SK-N-DZ (cell line): ENCODE measurements at places on chromosomes 12 and 14.

- no peak for DNase-seq
These were observed 234.0 kb downstream of the SYT1 start for GRCh38 chr12:79098530-79098929.

- DNase-seq: peak; percentile 50
These were observed 1.0 kb upstream of the SINHCAF start for GRCh38 chr12:31326736-31327659.

- DNase-seq: peak; percentile 61
These were observed 19.3 kb upstream of the MMP17 start for GRCh38 chr12:131808744-131809371.

- DNase-seq: no peak
These were observed 7.4 kb downstream of the LRP1 start for GRCh38 chr12:57135527-57136326.

DNA sequence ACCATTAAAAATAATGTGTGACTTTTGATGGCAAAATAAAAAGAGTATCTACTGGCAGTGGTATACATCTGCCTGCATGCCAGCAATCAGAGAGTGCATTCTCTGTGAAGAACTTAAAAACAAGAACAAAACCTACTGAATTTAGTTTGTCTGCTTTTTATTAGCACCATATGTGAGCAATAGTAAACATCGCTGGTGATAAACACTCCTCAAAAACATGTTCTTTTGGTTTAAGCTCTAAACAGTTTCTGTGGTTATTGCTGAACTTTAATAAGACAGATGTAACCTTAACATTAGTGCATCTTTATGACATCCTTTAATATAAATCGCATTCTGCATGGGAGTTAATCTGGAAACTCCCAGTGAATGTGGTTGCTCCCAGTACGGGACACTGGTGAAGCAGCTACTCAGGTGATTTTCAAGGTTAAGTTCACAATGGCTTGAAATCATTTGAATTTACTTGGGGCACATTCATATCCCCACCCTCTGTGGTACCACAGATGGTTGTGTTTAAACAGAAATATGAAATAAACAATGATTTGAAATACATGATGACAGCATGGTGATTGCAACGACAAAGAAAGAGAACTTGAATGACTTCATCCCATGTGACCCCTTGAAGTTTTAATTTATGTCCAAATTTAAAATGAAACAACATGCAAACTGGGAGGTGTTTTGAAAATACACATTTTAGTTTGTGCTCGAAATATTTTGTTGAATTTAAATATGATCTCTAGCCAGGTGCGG, 285.9 kb downstream of the FOXN3 start:
- no peak for DNase-seq

DNA sequence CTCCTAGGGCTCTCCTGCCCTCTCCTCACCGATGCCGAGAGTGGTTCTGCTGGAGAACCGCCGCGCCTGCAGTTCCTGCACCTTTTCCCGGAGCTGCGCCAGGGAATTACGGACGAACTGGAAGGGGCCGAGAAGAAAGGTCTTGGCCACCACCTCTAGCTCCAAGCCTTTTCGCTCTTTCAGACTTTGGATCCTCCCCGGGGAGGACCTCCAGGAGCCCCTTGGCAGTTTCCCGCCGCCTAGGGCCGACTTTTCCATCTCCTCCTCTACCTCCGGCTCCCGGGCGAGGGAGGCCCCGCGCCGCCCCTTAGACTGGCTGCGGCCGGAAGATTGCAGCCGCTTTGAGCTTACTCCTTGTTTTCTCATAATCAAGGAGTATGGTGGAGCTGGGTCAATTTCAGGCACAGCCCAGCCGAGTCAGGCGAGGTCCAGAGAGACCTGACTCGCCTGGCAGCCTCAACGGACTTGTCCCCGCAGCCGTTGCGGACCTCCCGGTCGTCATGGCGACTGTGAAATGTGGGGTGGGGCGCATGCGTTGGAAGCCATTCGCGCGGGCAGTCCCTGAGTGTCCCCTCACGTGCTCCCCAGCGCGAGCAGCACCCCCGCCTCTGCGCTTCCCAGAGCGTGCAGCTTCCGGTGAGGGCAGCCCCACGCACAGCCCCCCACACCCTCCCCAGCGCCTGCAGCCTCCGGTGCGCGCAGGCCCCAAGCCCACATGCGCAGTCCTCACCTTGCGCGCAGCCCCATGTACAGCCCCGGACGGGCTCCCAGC, at the start of gene DPY19L2:
Gene DPY19L2, minus strand, starts transcription at position 466 of the 772 bp plus-strand sequence. Its CDS starts 100 bp downstream, at position 366.
- peak; percentile 81 for DNase-seq

- no peak for DNase-seq
These were observed 55.8 kb upstream of the OR6J1 start for GRCh38 chr14:22699801-22700564.

- no peak for DNase-seq
These were observed 71.5 kb upstream of the ZFP36L1 start for GRCh38 chr14:68864361-68864750.

DNA sequence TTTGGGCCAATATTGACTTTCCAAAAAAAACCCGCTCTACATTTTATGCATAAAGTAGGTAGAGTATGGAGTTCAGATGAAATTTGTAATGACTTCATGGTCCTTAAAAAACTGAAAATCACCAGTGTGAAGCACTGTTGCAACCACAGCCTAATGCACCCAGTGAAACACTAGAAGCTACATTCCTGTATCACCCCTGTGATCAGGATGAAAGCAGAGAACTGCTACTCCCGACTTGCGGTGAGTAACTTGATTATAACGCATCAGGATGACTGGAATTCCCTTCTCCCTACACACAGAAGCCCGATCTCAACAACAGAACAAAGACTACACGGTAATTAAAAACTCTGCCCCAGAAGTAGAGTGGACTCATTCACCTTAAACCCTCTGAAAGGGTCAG, 33.8 kb downstream of the SPTB start:
- peak; percentile 49 for DNase-seq

GRCh38 chr14:68592948-68593556, 199.8 kb downstream of the ZFP36L1 start:
- DNase-seq: no peak

DNA sequence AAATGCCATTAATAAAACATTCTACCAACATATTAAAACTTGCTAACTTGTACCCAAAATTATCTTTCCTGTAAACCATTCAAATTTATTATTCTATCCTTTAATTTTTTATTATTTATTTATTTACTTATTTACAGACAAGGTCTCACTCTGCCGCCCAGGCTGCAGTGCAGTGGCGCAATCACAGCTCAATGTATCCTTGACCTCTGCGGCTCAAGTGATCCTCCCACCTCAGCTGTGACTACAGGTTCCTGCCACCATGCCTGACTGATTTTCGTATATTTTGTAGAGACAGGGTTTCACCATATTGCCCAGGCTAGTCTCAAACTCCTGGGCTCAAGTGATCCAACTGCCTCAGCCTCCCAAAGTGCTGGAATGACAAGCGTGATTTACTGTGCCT, 20.4 kb upstream of the LIN7A start:
- no peak for DNase-seq

DNA sequence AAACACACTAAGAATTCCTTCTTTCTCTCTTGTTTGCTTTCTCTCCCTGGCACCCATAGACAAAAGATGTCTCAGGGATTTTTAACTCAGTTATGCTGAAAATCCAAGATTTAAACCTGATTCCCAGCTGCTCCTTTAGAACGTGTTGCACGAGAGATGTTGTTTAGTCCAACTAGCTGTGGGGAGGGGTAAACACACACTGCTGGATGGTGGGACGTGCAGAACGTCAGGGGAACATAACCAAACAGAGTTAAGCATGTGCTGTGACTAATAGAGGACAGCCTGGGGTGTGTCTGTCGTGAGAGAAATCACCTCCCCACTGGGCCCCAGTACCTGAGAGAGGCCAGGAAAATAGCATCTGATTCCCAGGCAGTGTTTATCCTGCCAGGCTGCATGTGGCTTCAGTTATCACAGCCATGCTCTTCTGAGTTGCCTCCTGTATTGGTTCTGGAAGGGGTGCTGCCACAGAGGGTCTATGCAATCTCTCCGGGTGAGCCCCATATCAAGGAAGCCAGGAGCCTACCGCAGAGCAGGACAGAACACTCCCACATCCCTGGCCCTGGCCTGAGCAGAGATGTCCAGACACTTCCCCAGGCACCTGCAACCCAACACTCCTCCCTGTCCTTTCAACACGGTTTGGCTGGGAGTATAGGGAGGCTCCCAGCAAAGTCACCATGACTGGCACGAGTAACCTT, 112.7 kb upstream of the EGLN3 start:
- DNase-seq: no peak

GRCh38 chr12:112777387-112778310, 13.9 kb upstream of the RPH3A start:
- DNase-seq: no peak

- no peak for DNase-seq
These were observed 131.3 kb downstream of the KTN1 start for GRCh38 chr14:55711175-55711811.

- DNase-seq: no peak
These were observed 989 bp upstream of the DRAM1 start for GRCh38 chr12:101876322-101876860.

GRCh38 chr14:103191844-103192243, 68.6 kb downstream of the TNFAIP2 start:
- DNase-seq: no peak

GRCh38 chr14:80560800-80561657, 349.7 kb upstream of the DIO2 start:
- DNase-seq: no peak

DNA sequence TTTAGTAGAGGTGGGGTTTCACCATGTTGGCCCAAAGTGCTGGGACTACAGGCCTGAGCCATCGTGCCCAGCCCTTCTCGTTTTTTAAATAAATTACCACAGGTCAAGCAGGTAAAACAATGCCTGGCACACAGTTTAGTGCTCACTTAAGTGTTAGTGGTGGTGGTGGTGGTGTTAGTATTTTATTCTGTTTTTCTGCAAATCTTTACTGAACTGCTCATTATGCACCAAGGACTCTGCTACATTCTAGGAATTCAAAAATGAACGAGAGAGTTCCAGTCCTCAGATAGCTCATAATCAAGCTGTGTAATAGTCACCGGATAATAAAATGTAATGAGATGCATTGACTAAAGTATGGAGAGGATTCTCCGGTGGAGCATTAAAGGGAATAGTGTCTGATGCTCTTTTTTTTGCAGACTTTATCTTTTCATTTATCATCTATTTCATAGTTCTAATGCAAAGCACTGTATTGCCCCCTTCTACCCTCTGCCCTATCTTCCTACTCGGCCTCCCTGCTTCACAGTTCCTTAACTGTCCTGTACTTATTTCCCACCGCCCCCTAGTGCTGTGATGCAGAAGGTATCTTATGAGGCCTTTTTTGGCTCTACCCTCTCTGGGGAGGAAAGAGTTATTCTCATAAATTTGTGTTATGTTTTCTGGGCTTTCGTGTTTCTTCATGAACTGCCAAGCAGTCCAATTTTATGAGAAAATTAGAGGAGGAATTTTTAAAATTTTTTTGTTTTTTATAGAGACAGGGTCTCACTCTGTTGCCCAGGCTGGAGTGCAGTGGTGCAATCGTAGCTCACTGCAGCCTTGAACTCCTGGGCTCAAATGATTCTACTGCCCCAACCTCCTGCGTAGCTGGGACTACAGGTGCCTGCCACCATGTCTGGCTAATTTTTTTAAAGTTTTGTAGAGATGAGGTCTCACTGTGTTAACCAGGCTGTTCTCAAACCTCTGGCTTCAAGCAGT, 1.0 kb downstream of the ITFG2 start:
- DNase-seq: peak; percentile 87

- no peak for DNase-seq
These were observed 1.2 kb downstream of the PYROXD1 start for GRCh38 chr12:21438643-21439042.

GRCh38 chr12:79381248-79382208, 309.2 kb downstream of the PAWR start:
- DNase-seq: no peak

GRCh38 chr12:113639474-113639873, 167.8 kb upstream of the LHX5 start:
- no peak for DNase-seq

DNA sequence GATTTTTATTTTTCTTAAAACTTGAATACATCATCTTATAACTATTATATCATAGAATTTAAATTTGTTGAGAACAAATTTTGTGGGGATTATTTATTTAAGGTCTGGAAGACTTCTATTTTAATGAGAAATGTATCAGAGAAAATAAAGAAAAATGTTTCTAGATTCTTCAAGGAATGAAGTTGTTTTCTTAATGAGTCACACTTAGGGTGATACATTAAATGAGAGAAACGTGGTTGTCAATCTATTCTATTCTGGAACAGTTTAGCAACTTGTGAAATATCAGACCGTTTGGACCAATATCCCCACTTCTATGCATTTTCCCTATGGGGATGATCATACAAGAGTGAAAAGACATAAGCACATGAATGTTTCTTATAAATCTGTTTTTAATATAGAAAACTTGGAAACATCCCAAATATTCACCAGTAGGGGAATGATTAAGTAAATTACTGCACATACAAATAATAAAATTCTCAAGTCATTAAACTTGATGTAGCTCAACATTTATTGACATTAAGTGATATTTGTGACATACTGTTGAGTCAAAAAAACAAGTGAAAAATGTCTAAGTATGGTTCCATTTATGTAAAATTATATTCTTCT, 88.5 kb downstream of the E2F7 start:
- DNase-seq: no peak

- no peak for DNase-seq
These were observed 4.3 kb upstream of the ZFP36L1 start for GRCh38 chr14:68797121-68797670.

- DNase-seq: no peak
These were observed 57.4 kb downstream of the ATP2B1 start for GRCh38 chr12:89651192-89651591.
